Calu3 (cell line): ENCODE measurements at places on chromosomes 11 and 22. TPM values are rescaled to one million over a fixed set of nuclear protein-coding genes. Genes with fewer than 3 reads are reported as not detected.

Gene EPS8L2
- 212 and 213 TPM in 2 replicates for total RNA-seq

Gene SERPING1
- total RNA-seq: 61.8 and 112 TPM in 2 replicates

Gene MOGAT2
- not detected in 2 replicates for total RNA-seq

Gene NRXN2
- total RNA-seq: not detected in 2 replicates

Gene CAVIN3
- 19.5 and 26.4 TPM in 2 replicates for total RNA-seq

Gene DEFB131B
- not detected in 2 replicates for total RNA-seq

Gene GP1BB
- total RNA-seq: not detected in 2 replicates

Gene C11orf16
- not detected in 2 replicates for total RNA-seq

Gene TREH
- 0.21 and 0.49 TPM in 2 replicates for total RNA-seq

Gene ADAMTS8
- total RNA-seq: not detected in 2 replicates

Gene OR8D4
- total RNA-seq: not detected in 2 replicates

Gene DEPDC7
- total RNA-seq: 1.2 and 1.6 TPM in 2 replicates

Gene FADD
- total RNA-seq: 40.2 and 49.4 TPM in 2 replicates

Gene PVALB
- total RNA-seq: not detected in 2 replicates

Gene SMTNL1
- total RNA-seq: not detected in 2 replicates

Gene HBE1
- not detected in 2 replicates for total RNA-seq

Gene DGCR6
- 3.1 and 3.2 TPM in 2 replicates for total RNA-seq

Gene LMO1
- not detected in 2 replicates for total RNA-seq

Gene HBB
- total RNA-seq: not detected in 2 replicates

Gene KIF18A
- 29.9 and 31.5 TPM in 2 replicates for total RNA-seq

Gene NAALAD2
- total RNA-seq: 0.22 and 0.38 TPM in 2 replicates

Gene CHRNA10
- 6.5 and 6.9 TPM in 2 replicates for total RNA-seq

Gene SOX10
- total RNA-seq: not detected in 2 replicates

Gene SYCE3
- total RNA-seq: not detected in 2 replicates

Gene RIMBP3B
- total RNA-seq: 0.17 TPM in 1 of 2 replicates, not detected in the other

Gene B4GALNT4
- total RNA-seq: 1.9 and 4.6 TPM in 2 replicates

Gene GTSE1
- total RNA-seq: 48.0 and 53.5 TPM in 2 replicates

Gene TNNI2
- 1.3 and 1.4 TPM in 2 replicates for total RNA-seq

Gene LYVE1
- total RNA-seq: not detected in 2 replicates

Gene SAA2
- 22.0 and 31.5 TPM in 2 replicates for total RNA-seq

Gene TUBGCP6
- total RNA-seq: 49.7 and 54.7 TPM in 2 replicates

Gene CSF2RB
- total RNA-seq: not detected in 2 replicates

Gene TSPAN32
- total RNA-seq: not detected in 2 replicates

Gene RBMXL2
- total RNA-seq: not detected in 2 replicates

Gene RAC2
- 21.0 and 24.0 TPM in 2 replicates for total RNA-seq

Gene PKP3
- 128 and 154 TPM in 2 replicates for total RNA-seq

Gene SFI1
- total RNA-seq: 59.2 and 61.4 TPM in 2 replicates

Gene DRAP1
- 106 and 114 TPM in 2 replicates for total RNA-seq

Gene MGAT3
- 33.0 and 51.5 TPM in 2 replicates for total RNA-seq

Gene SPA17
- total RNA-seq: 5.4 and 5.6 TPM in 2 replicates

Gene C1QTNF4
- total RNA-seq: not detected in 2 replicates

Gene GAL3ST3
- total RNA-seq: not detected in 2 replicates

Gene ARHGAP8
- total RNA-seq: 124 and 127 TPM in 2 replicates

Gene RIBC2
- total RNA-seq: 4.5 and 5.6 TPM in 2 replicates

Gene CSRP3
- total RNA-seq: not detected in 2 replicates

Gene KDM4E
- not detected in 2 replicates for total RNA-seq

Gene APOL4
- 1.5 and 4.3 TPM in 2 replicates for total RNA-seq

Gene FOLR3
- total RNA-seq: not detected in 2 replicates

Gene OR56A4
- 0.26 TPM in 1 of 2 replicates, not detected in the other for total RNA-seq

Gene TKFC
- 61.1 and 79.9 TPM in 2 replicates for total RNA-seq
